ENCODE measurements at places on chromosomes 1 and 21. TPM values are rescaled to one million over a fixed set of nuclear protein-coding genes. Genes with fewer than 3 reads are reported as not detected.
A peak's percentile ranks its signal among the peaks of the same experiment; 100 is the strongest.

The FAM72B gene
- not detected for polyA plus RNA-seq

The OR14K1 gene
- not detected for polyA plus RNA-seq

GRCh38 chr1:192747943-192748342 is 60.9 kb upstream of the RGS2 start:
- no peak for DNase-seq

DNA sequence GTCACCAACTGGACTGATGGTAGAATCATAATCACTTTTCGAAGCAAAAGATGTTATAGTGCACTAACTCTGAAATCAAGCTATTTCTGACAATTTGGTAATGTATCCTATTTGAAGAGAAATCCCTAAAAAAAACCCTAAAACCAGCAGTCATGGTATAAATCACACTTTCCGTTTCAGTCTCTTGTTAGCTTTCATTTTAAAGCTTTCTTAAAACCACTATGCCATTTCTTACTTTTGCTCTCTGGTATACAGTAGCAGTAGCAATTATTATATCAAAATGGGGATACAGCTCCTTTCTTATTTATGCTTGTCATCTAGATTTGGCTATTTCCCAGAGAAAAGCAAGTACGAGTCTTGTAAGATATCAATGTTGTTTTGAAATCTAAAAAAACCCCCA is 323.3 kb downstream of the KCTD3 start:
- no peak for DNase-seq

- DNase-seq, result no peak
Measured at GRCh38 chr1:31745096-31745945, 18.8 kb downstream of the ADGRB2 start.

DNA sequence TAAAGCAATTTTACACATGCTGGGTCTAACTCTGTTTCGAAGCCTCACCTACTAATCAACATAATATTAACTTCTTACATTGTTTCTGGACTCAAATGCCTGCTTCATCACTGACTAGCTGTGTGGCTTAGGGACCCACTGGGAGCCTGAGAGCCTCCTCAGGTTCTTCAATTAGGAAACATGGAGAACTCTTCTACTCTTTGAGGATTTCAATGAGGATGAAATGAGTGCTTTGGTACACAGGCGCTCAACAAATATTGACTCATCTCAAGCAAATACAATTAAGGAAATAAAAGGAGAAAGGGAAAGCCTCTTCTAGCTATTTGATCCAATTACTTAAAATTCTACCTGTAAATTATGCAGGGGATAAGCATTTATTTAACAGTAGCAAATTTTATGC is 84.4 kb upstream of the JAK1 start:
- DNase-seq, result no peak

The CLEC20A gene
- polyA plus RNA-seq, result 25.0 TPM

DNA sequence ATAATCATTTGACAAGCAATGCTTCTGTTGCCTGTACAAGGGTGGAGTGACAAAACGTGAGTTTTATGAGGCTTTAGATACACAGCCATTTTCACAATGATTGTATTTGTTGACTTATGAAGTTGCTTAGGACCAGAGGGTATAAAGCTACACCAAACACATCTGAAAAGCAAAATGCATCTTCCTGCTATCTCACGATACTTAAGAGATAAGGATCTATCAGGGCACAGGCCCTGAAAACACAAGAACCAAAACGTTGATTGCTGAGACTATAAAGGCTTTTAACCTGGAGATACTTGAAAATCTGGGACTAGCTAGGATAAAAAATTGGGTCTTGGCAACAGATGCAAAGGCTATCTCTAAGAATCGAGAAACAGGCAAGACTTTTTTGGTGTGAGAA is 115.7 kb downstream of the SLC5A9 start:
- DNase-seq, result no peak

DNA sequence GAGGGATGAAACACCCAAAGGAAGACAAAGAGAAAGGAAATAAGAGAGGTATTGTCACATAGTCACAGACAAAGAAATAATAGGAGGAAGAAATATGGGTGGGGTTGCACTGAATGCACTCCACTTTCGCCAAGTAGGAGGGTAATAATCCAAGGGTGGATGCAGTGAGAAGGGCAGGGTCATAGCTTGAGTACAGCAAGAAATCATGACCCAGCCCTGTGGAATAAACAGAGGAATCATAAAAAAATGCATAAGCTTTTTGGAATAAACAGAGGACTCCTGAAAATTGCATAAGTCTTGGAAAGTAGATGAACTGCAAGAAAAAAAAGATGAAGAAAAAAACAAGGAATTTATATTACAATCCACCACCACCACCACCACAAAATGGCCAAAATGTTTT is 53.1 kb upstream of the CD55 start:
- DNase-seq, result no peak

DNA sequence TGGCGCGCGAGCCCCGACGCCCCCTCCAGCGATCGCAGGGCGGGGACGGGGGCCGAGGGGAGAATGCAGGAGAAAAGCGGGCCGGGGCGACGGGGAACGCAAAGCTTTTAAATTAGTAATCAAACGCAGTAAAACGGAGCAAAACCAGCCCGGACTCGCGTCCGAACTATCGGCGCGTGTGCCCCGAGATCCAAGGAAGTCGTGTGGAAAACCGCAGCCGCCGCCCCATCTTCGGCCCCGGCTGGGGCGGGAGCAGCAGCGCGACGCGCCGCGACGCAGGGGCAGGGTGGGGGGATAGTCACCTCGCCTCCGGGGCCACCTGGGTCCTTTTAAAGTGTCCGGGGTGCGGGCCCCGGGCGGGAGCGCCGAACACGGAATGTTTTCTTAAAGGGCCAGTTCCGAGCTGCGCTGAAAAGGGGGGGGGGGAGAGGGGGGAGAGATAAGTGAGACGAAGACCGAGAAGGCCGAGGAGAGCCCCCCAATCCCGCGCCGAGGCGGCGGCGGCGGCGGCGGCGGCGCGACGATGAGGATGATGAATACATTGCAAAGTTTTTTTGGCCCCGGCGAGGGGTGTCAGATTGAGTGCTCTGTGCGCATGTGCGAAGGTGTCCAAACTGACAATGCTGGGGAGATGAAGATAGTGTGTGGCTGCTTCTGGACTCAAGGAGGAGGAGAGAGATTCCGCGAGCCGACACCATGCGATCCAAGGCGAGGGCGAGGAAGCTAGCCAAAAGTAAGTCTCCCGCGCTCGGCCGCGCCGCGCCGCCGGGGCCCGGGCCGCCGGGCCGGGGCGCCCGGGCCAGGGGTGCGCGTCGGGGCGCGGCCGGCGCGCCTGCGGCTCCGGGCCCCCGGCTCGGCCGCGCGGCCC is at the start of gene PRDM16:
Gene PRDM16 (plus strand): TSS at position 640 of the 868 bp plus-strand sequence. CDS start 57 bp downstream, at position 697.
- DNase-seq, result no peak

- no peak for DNase-seq
Measured at GRCh38 chr21:35046880-35047229, 2.2 kb downstream of the RUNX1 start.

The CELA2A gene
- not detected for polyA plus RNA-seq

GRCh38 chr1:119714583-119714982 is 2.8 kb downstream of the PHGDH start:
- DNase-seq, result no peak

The FAM78B gene
- not detected for polyA plus RNA-seq

The GRIK3 gene
- not detected for polyA plus RNA-seq

DNA sequence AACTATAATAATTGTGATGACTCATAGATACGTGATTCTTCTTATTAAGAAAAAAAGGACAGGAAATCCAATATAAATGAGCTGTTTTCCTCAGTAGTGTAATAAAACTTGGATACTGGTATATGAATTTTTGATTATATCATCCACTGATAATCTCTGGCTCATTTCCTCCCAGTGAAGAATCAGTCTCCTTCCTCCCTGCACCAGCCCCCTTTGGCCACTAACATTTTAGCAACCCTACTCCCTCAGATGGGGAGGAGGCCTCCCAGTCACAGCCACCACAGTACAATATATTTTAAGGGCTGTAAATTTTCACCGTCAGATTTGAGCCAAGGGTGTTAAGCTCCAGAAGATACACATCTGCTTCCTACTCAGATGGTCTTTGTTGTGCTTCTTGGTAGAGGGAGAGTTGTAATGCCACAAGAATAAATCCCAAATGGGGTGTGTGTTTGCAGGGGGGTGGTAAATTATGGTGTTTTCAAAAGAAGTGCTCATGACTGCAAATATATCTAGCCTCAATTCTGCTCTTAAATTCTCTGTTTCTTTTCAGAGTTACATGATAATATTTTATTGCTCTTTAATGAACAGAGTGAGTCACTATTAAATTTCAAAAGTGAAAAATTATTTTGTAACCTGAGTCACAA is 153.5 kb downstream of the HLX start:
- no peak for DNase-seq

GRCh38 chr1:156244126-156244525 is 2.1 kb downstream of the BGLAP start:
- no peak for DNase-seq

The NFYC gene
- 71.1 TPM for polyA plus RNA-seq

DNA sequence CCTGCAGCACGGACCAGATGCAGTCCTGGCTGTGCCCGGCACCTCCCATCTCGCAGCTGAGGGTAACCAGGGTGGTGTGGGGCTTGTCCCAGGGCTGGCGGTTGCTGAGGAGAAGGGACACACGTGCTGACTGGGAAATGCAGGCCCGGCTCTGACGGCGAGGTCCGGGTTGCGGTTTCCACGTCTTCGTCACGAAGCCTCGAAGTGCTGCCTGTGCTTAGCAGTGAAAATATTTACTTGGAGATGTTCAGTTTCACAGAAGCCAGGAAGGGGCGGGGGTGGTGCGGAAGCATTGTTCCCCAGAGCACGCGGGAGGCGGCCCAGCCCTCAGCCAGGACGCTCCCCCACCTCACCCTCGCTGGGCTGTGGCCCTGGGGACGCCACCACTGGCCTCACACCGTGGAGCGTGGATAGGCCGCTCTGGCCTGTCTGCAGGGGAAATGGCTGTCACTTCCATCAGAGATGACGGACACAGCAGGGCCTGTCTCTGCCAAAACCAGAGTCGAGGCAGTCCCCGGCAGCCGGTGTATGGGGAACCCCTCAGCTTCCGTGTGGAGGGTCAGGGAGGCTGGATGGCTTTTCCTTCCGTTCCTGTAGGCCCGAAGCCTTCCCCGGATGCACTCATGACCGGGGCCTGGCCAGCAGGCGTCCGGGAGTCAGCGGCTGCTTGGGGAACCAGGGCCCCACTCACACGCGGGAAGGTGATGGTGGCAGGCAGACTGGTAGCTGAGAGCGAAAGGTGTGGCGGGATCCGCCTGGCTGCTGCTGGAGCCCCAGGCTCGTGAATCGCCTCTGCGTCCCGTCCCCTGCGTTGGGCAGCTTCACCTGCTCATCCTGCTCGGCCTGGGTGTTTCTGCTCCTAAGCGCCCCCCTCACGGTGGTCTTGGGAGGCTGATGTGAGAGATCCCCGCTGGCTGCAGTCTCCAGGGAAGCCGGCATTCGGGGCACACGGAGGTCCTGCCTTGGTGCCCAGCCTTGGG is 14.7 kb upstream of the POFUT2 start:
- no peak for DNase-seq

- no peak for DNase-seq
Measured at GRCh38 chr1:34073028-34073695, 91.9 kb downstream of the CSMD2 start.

The ITLN1 gene
- not detected for polyA plus RNA-seq

- no peak for DNase-seq
Measured at GRCh38 chr1:160657250-160657781, 10.5 kb upstream of the SLAMF1 start.

DNA sequence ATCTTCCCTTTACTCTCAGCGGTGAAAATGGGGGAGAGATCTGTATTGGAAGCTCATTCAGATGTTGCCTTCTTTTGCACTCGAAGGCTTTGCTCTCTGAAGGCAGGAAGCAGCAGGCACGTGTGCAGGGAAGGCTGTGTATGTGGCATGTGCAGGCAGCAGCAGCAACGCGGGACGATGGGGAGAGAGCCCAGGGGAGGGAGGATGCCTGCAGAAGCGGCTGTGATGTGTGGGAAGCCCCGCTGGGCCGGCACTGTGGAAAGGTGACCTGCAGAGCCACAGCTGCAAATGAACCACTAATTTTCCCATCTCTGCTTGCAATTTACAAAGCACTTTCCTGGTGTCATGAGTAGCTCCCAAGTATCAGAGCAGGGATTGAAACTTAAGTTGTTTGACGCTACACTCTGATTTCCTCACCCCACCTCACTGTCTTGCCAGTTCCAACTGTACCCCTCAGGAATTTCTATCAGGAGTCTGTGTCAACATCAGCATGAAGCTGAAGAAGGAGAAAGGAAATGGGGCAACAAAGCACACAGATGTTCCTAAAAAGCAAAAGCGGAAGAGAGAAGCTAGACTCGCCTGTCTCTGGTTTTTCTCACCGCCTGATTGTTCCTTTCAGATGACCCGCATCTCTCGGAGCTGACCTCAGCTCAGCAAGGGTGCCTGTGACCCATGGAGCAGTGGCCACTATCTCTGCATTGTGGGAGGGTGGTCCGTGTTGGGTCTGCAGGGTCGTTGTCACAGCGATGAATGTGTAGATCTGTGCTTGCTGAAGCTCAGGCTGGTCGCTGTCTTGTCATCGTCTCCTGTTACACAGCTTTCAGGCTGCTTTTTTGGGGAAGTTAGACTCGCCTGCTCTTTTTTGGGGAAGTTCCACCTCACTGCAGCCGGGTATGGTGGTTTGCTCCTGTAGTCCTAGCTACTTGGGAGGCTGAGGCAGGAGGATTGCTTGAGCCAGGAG is 156.1 kb downstream of the KIF26B start:
- DNase-seq, result peak; percentile 1

DNA sequence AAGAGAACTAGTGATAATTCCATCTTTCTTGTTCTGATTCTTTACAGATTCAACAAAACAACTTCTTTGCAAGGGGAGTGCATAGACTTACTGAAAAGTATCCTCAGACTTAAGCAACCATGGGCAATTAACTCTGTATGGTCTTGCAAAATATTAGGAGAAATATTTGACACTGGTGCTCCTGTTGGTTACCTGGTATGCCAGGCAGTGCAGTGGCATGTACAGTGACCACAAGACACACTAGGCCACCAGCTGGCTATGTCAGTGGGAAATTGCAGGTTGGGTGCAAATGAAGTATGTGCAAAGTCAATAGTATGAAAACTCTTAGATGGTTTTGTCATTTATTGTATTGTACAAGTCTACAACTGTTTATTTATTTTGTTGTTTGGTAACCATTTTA is 34.5 kb downstream of the EPS15 start:
- DNase-seq, result no peak

The BSND gene
- polyA plus RNA-seq, result not detected

- no peak for DNase-seq
Measured at GRCh38 chr21:41953831-41954653, at the start of gene C2CD2. Gene C2CD2 (minus strand): TSS chr21:41954018. CDS start chr21:41953648, 370 bp downstream.

GRCh38 chr1:207999972-208000371 is 89.0 kb upstream of the CD34 start:
- no peak for DNase-seq

- no peak for DNase-seq
Measured at GRCh38 chr21:34362136-34362444, 1.7 kb upstream of the KCNE2 start.

Data from naive B cell (primary cell).